ENCODE measurements at places on chromosomes 16 and 17. TPM values are rescaled to one million over a fixed set of nuclear protein-coding genes. Genes with fewer than 3 reads are reported as not detected.

Gene SOCS7
- total RNA-seq: 11.9 TPM

Gene C16orf86
- 0.84 TPM for total RNA-seq

Gene GPS1
- 59.3 TPM for total RNA-seq

Gene ZNF423
- total RNA-seq: 0.72 TPM

Gene FASN
- total RNA-seq: 352 TPM
